ENCODE measurements at places on chromosomes 3 and 15.

DNA sequence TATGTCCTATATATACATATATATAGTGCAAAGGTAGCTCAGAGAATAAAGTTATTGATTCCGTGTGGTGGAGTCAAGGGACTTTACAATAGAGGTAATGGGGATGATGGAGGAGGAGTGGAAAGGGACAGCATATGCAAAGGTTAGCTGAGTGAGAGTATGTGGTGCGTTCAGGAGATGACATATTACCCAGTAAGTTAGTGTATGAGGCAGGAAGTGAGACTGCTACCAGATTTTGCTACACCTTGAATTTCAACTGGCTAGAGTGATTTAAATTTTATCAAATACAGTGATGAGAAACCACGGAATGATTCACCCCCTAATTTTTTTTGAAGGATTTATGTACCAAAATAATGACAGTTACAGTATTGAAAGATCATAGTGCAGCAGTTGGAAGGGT is 2.8 kb downstream of the ACTL6A start:
- DNase-seq = no peak

DNA sequence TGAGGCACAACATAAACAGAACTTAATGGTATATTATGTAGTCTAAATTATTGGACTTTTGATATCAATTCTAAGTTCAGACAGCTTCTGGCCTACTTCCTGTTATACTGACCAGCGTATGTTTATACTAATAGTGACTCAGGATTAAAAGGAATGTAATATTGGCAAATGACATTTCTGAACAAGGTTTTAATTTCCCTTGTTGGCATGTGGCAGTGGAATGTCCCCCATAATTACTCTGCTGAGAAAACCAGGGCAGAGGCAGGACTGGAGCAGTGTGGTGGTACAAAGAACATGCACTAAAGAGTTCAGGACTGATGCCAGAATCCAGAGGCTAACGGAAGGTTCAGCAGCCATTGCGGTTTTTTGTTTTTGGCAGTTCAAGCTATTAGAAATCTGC is 184.0 kb downstream of the KCNAB1 start:
- DNase-seq = no peak

DNA sequence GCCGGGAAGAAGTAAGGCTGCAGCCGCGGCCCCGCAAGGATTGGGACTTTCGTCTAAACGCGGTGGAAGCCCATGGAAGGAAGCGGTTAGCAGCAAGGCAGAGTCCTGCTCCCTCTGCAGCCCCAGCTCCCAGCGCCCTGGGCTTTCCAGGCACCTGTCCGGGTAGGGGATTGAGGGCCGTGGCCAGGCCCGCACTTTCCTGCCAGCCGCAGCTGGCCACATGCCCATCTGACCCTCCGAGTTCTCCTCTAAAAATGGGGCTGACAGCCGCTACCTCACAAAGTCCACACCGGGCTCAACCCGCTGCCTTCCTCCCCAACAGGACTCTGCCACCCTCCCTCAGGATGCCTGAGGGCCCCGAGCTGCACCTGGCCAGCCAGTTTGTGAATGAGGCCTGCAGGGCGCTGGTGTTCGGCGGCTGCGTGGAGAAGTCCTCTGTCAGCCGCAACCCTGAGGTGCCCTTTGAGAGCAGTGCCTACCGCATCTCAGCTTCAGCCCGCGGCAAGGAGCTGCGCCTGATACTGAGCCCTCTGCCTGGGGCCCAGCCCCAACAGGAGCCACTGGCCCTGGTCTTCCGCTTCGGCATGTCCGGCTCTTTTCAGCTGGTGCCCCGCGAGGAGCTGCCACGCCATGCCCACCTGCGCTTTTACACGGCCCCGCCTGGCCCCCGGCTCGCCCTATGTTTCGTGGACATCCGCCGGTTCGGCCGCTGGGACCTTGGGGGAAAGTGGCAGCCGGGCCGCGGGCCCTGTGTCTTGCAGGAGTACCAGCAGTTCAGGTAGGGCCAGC is 1.9 kb downstream of the NEIL1 start:
- no peak for DNase-seq

DNA sequence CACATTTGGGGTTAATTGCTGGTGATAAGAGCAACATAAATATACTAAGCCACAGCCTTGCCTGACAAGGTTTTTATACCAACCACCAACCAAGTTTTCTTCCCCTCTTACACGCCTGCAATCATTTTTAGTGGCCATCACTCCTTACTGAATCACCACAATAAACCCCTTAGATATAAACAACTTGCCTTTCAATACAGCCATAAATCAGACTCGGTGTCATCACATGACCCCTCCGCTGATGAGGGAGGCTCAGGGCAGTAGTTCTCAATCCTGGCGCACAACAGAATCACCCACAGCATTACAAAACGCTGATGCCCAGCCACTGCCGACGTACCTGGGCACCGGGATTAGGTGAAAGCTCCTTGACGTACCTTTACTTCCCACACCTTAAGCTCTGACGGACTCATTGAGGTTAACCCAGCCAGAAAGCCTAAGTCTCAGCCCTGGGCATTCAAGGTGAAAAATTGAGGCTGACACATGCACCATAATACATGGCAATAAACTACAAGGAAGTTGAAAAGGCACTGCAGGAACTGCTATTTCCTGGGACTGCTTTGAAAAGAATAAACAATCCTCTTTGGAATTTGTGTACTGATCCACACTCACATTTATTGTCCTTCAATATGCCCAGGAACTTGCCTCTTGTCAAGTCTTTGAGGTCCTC is 17.1 kb downstream of the ADCY5 start:
- DNase-seq = no peak

DNA sequence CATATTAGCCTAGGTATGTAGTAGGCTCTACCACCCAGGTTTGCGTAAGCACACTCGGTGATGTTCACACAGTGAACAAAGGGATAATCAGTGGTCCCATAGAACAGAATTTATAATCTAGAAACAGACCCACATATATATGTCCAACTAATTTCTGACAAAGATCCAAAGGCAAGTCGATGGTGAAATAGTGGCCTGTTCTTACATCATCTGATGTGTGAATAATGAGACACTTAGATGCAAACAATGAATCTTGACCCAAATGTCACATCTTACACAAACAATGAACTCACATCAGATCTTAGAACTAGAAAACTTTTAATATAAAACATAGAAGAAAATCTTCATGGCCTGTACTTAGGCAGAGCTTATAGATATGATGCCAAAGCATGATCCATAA is 17.6 kb upstream of the TM2D3 start:
- DNase-seq = no peak

DNA sequence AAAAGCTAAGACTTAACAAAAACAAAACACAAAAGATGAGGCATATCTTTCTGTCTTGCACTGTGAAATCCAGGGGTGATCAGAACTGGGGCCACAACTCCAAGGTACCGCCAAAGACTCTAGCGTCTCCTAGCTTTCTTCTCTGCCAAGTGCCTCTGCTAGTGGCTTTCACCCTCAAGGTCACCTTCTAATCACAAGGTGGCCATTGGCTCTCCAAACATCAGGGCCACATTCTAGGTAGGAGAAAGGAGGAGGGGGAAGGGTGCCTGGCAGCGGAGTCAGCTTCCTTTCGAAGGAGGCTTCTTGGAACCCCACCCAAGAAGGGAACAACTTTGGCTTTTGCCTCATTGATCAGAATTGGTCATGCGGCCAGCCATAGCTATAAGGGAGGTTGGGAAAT is 168.8 kb upstream of the SMAD3 start:
- DNase-seq = no peak

- DNase-seq = no peak
Measured at GRCh38 chr15:35383506-35383905, 162.5 kb downstream of the DPH6 start.

DNA sequence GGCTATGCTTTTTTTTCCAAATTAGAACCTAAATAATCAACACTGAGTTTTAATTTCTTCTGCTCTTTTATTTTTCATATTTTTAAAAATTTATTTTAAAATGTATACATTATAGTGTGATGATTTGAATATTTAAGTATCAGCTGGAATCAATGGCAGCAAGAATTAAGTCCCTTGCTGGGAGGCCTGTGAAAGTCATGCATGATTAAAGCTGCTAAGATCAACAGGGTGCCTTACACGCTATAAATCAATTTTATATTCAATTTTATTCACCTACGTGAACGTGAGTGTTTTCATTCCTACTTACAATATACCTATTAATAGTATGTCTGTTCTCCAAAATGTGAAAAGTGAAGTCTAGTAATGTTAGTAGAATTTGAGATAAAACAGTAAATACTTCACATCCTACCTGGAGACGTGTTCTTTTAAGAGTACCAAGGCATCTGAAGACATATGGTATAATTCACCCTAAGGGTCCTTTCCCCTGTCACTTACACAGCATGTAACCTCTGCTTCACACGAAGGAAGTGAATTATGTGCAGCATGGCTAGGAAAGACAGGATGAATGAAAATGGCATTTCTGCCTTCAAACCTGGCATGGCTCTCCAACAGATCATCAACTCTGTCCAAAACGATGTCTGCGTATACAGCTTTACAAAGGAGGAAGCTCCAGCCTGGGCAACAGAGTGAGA is 640.4 kb upstream of the ROBO1 start:
- no peak for DNase-seq

DNA sequence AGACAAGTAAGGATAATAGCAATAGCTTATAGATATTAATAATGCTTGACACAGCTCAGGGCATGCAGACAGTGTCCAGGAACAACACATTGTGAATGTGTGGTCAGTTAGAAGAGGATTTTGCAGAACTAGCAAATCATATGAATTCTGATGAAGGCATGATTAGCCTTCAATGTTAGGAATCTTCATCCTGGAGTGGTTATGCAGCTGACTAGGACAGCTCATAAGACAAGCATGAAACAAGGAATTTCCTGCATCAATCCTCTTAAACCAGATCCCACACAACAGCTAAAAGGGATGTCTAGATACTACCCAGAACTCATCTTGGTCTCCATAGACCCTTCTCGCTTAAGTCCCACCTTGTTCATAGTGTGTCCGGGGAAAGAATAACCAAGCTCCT is 499.0 kb upstream of the ATP11B start:
- DNase-seq = no peak

GRCh38 chr3:152266221-152266995 is 2.3 kb upstream of the MBNL1 start:
- DNase-seq = no peak
